ENCODE measurements at places on chromosomes 11 and 22.

GRCh38 chr11:86034710-86035109, 34.2 kb downstream of the PICALM start:
- no peak for DNase-seq

DNA sequence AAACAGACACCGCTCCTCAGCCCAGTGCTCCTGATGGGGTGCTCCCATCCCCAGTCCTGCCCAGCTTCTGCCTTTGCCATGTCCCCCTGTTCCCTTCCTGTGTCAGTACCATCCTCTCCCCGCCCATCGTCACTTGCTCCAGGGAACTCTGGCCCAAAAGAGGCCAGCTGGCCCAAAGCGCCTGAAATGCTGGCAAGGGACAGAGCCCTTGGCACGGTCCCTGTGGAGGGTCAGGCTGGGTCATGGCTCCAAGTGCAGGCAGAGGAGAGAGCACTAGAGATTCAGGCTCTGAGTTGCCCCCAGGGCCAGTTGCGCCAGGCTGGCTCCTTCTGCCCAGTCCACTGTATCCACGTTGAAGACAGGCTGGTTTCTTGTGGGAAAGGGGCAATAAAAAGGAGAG, 8.4 kb upstream of the HDHD5 start:
- DNase-seq, result peak; percentile 59

- peak; percentile 92 for DNase-seq
Measured at GRCh38 chr22:50529897-50530579, at the start of gene TYMP. Gene TYMP (minus strand): TSS chr22:50530012. CDS start chr22:50529709, 303 bp downstream.

DNA sequence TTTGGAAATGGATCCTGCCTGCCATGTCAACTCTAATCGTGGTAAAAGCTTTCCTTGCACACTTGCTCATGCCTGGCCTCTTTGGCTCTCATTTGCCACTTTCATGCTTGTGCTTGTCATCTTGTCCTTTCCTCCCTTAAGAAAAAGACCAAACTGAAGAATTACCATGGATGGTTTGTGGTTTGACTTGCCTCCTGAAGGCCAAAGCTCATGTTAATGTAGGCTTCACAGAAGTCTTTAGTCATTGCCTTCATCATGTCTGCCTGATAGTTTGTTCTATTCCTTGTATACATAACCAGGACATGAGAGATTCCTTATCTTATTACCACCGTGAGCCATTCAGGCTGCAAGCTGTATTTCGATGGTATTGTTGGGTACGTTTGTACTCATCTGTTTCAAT, 17.3 kb downstream of the TEAD1 start:
- no peak for DNase-seq

DNA sequence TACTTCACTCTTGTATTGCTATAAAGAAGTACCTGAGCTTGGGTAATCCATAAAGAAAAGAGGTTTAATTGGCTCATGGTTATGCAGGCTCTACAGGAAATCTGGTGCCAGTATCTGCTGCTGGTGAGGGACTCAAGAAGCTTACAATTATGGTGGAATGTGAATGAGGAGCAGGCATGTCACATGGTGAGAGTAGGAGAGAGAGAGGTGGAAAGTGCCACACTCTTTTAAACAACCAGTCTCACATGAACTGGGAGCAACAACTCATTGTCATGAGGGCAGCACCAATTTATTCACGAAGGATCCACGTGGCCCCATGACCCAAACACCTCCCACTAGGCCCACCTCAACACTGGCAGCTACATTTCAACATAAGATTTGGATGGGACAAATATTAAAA, 24.6 kb upstream of the IGLL5 start:
- DNase-seq, result no peak

DNA sequence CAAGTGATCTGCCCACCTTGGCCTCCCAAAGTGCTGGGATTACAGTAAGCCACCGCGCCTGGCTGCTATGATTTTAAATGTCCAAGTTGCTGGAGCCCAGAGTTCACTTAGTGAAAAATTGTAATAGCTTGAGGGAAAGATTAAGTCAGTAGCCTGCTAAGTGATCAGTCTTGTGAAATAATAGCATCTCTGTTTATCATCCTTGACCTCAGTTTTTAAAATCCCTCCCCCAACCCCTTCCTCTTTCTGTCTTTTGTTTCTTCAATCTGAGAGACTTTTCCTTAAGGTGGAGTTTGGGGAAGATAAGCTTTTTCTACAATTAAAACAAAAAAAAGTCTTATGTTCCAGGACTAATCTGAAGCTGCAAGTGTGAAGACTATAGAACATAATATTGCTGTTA, 6.4 kb downstream of the HIPK3 start:
- DNase-seq, result no peak

GRCh38 chr11:64720167-64720566, 2.8 kb downstream of the NRXN2 start:
- DNase-seq, result no peak

- DNase-seq, result no peak
Measured at GRCh38 chr11:125180413-125181305, 16.1 kb downstream of the PKNOX2 start.

GRCh38 chr11:100920593-100920992, 209.0 kb downstream of the PGR start:
- DNase-seq, result no peak

- no peak for DNase-seq
Measured at GRCh38 chr11:88266919-88267318, 70.6 kb downstream of the CTSC start.

DNA sequence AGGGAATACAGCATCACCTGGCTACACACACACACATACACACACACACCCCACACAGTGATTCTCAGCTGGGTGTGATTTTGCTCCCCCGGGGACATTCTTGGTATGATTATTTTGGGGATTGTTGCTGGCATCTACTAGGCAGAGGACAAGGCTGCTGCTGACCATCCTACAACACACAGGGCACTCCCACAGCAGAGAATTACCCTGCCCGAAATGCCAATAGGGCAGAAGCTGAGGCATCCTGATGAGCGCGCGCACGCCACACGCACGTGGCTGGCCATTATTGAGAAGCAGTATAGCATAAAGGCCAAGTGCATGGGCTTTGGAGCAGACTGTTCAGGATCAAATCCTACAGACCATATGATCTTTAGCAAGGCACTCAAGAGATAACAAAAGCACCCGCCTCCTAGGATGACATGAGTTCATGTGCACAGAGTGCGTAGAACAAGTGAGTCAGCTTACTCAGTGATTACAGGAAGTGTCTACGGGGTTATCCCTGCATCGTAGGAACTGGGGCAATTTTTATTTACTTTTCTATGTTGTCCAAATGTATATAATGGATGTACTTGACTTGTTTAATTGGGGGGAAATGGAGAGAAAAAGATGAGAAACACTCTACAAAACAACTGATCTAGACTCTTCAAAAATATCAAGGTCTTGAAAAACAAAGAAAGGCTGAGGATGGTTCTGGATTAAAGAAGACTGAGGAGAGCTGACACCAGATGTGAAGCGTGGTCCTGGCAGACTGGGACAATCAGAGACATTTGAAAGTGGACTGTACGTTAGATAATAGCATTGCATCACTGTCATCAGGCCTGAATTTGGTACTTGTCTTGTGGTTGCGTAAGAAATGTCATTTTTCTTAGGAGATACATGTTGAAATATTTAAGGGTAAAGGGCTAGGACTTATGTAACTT, 7.2 kb upstream of the EHD1 start:
- no peak for DNase-seq

DNA sequence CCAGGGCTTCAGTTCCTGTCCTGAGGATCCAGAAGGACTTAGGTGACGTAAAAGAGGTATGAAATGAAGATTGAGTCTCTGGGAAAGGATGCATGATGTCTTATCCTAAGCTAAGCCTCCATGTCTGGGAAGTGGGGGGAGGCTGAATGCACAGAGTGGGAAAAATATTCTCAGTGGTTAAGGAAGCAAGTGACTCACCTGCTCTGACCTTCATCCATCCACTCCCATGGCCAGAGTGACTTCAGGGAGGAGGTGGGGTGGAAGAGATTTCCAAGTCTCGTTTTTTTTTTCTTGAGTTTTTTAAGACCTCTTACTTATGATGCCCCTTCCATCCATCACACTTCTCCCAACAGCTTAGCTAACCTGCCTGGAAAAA, 32.5 kb upstream of the POLD3 start:
- no peak for DNase-seq

- no peak for DNase-seq
Measured at GRCh38 chr22:44391015-44391414, 78.3 kb upstream of the SHISAL1 start.

DNA sequence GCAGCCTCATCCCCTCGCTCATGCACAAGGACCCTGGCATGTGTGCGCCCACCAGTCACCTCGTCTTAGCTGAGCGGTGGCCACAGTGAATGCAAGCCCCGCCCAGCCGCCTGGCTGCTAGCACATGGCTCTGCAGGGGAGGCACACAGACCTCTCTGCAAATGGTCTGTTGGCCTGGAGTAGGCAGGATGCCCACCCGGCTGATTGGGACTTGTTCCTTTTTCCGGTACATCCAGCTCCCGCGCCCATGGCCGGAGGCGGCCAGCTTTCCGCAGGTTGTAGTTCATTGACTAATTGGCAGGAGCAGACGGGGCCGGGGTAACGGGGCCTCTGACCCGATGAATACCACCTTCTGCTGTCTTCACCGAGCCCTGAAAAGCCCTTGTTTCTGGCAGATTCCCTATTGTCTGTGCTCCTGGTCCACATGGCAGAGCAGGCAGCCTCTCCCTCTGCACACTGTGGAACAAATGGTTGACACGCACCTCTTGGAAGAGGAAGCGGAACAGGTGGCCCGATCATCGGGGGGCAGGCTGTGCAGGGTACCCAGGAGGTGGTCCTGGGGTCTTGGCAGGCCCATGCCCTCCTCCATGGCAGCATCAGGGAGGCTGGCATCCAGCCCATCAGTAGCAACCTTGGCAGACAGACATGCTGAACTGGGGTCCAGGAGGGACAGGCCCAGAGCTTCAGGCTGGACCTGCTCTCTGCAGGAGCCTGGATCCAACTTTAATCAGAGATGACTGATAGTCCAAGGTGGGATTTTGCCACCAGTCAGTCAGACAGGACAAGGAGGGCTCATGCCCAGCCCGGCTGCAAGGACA, 1512.0 kb downstream of the BRD1 start:
- DNase-seq, result no peak

GRCh38 chr11:123061403-123062157, at the start of gene HSPA8:
Gene HSPA8 (minus strand): TSS chr11:123062136. CDS start chr11:123061324, 812 bp downstream.
- peak; percentile 83 for DNase-seq

DNA sequence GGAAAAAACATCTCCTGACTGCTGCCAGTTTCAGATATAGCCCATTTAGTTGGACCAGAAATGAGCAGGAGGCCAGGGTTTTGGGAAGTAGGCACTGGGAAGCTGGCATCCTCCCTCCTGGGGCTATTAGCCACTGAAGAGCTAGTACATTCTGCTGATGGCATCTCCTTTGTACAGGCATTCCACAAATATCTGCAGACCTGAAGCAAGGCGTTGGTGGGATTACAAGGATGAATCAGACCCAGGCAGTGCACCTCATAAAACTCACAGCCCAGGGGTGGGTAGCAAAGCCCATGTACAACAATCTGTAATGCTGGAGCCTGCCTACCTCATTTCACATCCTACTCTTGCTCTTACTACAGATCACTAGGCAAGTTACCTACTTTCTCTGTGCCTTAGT, 27.5 kb upstream of the POU2AF1 start:
- DNase-seq, result no peak

- peak; percentile 29 for DNase-seq
Measured at GRCh38 chr11:48044577-48044976, 64.2 kb downstream of the PTPRJ start.

DNA sequence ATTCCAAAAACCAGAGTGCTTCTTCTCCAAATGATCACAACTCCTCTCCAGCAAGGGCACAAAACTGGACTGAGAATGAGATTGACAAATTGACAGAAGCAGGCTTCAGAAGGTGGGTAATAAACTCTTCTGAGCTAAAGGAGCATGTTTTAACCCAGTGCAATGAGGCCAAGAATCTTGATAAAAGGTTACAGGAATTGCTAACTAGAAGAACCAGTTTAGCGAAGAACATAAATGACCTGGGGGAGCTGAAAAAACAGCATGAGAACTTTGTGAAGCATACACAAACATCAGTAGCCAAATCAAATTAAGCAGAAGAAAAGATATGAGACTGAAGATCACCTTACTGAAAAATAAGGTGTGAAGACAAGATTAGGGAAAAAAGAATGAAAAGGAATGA, 15.5 kb downstream of the OR52M1 start:
- no peak for DNase-seq

DNA sequence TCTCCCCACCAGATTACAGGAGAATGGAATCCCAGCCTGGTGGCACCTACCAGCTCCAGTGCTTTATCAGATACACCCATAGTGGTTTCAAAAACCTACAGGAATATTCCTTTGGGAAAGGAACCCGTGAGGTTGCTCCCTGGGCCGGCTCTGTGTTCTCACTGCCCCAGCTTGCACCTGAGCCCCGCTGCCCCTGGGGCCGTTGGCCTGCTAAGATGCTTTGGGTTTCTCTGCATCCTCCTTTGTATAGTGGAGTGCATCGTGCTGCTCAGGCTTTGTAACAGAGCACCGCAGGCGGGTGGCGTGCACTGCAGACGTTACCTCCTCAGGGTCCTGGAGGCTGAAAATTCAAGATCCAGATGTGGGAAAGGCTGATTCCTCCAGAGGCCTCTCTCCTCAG, 414.1 kb downstream of the BRD1 start:
- DNase-seq, result no peak

GRCh38 chr11:44555031-44555800, 10.2 kb upstream of the CD82 start:
- DNase-seq, result no peak

GRCh38 chr22:41157083-41157482, 48.0 kb upstream of the L3MBTL2 start:
- no peak for DNase-seq
